Left cardiac atrium (tissue), 4 donors: ENCODE measurements at places on chromosomes 4 and X. TPM values are rescaled to one million over a fixed set of nuclear protein-coding genes. Genes with fewer than 3 reads are reported as not detected.

DNA sequence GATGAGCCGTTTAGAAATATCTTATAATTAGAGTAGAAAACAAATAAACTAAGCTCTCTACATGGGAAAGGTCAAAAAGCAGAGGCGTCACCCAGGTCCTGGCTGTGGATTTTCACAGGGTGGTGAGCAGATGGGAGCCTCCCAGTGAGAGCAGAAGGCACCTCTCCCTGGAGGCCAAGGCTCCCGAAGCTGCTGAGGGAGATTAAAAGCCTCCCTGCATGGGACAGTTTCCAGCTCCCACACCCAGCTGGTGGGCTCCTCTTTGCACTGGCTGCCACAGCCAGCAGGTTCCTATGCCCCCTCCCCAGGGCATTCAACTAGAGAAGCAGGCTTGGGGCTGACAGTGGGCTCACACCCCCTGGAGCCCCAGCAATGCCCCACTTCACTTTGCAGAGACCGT, 55.2 kb upstream of the TBC1D9 start:
- DNase-seq, result no peak

ARHGEF38 gene
- not detected for total RNA-seq

DNA sequence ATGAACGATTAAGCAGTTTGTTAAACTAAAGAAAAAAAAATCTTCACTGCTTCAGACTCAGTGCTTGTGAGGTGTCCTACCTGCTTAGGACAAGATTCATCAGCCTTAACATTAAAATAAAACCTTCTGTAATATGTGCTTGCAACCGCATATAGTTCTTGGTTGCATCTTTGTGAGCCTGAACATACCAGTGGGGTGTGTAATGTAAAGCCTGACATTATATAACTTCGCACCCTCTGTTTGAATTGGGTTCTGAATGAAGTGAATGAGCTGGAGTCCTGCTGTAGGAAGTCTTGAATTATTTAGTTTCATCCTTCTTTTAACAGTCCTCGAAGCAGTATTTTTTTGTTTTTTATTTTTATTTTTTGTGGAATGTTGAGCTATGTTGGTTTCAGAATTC, 3.1 kb downstream of the KDM6A start:
- no peak for DNase-seq

SLC9B2 gene
- total RNA-seq, result 11.5 TPM

GRCh38 chr4:146182443-146182842, 6.9 kb downstream of the LSM6 start:
- DNase-seq, result no peak

DNA sequence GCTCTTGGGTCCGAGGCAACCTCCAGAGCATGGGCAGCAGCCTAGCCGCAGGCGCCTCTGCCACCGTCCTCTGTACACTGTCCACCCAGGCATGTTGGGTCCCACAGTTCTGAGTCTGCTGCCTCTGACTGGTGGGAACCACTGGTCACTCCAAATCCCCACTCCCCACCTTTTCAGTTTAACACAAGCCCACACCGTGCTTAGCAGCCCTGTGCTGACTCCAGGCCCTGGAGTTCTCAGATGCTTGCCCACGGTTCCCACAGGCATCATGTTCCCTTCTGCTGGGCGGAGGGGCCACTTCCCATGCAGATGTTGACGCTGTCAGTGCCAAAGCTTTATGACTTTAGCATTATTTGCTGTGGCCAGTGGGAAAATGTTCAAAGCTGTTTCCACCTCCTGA, 104.5 kb downstream of the SCD5 start:
- DNase-seq, result no peak

GRCh38 chr4:8274765-8275547, 5.4 kb downstream of the HTRA3 start:
- DNase-seq, result peak; percentile 90

DUX4 gene
- total RNA-seq, result not detected

- DNase-seq, result no peak
Observed at GRCh38 chrX:72053508-72053907, 78.2 kb downstream of the RTL5 start.

- DNase-seq, result no peak
Observed at GRCh38 chr4:187218705-187219245, 495.1 kb upstream of the FAT1 start.
